ENCODE measurements at places on chromosomes 16 and 17. TPM values are rescaled to one million over a fixed set of nuclear protein-coding genes. Genes with fewer than 3 reads are reported as not detected.

Gene LPCAT2
- 20.9 TPM for polyA plus RNA-seq

Gene PRAC1
- not detected for polyA plus RNA-seq

Gene TVP23A
- 2.2 TPM for polyA plus RNA-seq

Gene TP53TG3F
- polyA plus RNA-seq: not detected

Gene FKBP10
- 104 TPM for polyA plus RNA-seq

Gene NLK
- 6.7 TPM for polyA plus RNA-seq

DNA sequence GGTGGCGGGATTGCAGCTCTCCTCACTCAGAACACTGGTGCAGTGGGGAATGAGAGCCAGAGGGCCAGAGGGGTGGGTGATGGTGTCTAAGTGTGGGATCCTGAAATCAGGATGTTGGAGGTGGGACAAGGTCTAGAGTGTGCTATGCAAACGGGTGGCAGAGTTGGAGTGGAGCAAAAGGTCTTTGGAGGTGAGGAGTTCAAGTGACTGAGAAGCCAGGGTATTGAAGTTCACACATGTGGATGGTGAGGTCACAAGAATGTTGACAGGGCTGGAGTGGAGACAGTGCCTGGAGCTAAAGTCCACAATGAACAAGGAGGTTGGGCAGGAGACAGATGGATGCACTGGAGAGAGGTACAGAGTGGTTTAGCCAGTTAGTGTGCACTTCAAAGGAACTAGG is 38.3 kb upstream of the MAP3K14 start:
- DNase-seq: no peak

- DNase-seq: no peak
These were observed 22.7 kb upstream of the GOT2 start for GRCh38 chr16:58756650-58757332.

- DNase-seq: no peak
These were observed 1.0 kb upstream of the NLRC5 start for GRCh38 chr16:56988161-56988947.

- no peak for DNase-seq
These were observed 7.3 kb downstream of the CDH11 start for GRCh38 chr16:65114527-65114926.

GRCh38 chr16:11660565-11660964 is 7.7 kb upstream of the SNN start:
- DNase-seq: no peak

- DNase-seq: no peak
These were observed 629 bp upstream of the RNF135 start for GRCh38 chr17:30969989-30970830.

DNA sequence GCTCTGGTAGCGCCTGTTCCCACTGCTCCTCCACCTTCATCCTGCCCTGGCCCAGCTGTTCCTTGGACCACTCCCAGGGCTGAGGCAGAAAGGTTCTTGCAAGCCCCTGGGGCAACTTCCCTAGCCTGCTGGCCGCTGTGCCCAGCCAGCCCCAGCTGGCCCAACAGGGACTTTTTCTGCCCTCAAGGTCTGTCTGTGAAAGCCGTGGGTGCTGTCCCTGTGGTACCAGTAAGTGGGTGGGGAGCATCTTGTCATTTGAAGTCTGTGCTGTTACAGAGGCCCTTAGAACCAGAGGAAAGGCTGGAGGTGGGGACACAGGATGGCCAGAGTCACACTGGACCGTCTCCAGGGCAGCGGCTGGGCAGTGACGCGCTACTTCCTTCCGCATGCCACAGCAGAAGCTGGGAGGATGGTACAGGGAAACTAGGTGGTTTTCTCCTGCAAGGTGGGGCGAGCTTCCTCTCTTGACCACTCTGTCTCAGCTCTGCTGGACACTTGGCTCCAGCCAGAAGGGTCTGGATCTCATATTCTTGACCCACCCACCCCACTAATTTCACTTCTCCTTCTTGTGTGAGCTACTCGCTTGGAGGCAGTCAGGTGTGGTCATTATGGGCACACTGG is 87.8 kb downstream of the PLCG2 start:
- DNase-seq: no peak

Data from hindlimb muscle (tissue), 1 donor.